Glutamatergic neuron (in vitro differentiated cells): ENCODE measurements at places on chromosomes 6 and 20. TPM values are rescaled to one million over a fixed set of nuclear protein-coding genes. Genes with fewer than 3 reads are reported as not detected.
A peak's percentile ranks its signal among the peaks of the same experiment; 100 is the strongest.

Gene MATN4
- total RNA-seq: not detected

Gene MCCD1
- not detected for total RNA-seq

Gene TAF8
- total RNA-seq: 16.2 TPM

Gene OPRM1
- total RNA-seq: not detected

Gene EEF1A2
- 55.3 TPM for total RNA-seq

Gene DOK5
- total RNA-seq: 30.8 TPM

Gene CRISP3
- not detected for total RNA-seq

DNA sequence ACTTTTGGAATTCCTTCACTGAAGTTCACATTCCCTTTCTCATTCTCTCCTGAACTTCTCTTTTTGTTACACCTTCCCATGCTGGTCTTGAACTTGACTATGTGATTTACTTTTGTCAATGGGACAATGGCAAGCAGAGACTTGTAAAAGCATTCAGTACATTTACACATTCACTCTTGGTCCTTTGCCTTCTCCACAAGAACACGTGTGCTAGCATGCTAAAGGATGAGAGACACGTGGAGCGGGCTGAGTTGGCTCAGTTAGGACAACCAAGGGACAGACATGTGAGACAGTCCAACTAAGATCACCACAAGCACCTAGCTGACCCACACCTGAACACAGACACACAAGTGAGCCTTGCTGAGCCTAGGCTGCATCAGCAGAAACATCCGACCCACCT is 91.3 kb upstream of the PAK5 start:
- no peaks in the 10 kb centered on the region for H3K36me3 ChIP-seq
- DNase-seq: no peak
- no peak overlapping the region for H3K4me3 ChIP-seq
- H3K27me3 ChIP-seq: no peaks in the 10 kb centered on the region
- no peaks in the 10 kb centered on the region for H3K4me1 ChIP-seq

DNA sequence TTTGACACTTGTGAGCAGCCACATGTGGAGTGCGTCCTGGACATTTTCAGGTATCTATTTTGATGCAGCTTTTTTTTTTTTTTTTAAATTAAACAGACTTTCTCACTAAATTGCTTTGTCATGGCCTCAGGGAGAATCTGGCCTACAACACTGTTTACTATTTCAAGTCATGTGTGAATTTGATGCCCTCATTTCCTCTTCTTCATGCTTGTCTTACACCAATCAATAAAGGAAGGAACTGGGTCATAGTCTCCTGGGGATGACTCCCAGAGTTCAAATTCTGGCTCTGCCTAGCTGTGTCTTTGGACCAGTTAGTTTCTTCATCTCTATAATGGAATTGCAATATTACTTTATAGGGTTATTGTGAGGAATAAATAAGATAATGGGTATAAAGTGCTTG is 554.1 kb downstream of the PRKN start:
- no peaks in the 10 kb centered on the region for H3K36me3 ChIP-seq
- no peak for DNase-seq
- H3K27ac ChIP-seq: no peak overlapping the region
- H3K4me3 ChIP-seq: no peak overlapping the region
- H3K27me3 ChIP-seq: no peaks in the 10 kb centered on the region
- no peaks in the 10 kb centered on the region for H3K4me1 ChIP-seq

DNA sequence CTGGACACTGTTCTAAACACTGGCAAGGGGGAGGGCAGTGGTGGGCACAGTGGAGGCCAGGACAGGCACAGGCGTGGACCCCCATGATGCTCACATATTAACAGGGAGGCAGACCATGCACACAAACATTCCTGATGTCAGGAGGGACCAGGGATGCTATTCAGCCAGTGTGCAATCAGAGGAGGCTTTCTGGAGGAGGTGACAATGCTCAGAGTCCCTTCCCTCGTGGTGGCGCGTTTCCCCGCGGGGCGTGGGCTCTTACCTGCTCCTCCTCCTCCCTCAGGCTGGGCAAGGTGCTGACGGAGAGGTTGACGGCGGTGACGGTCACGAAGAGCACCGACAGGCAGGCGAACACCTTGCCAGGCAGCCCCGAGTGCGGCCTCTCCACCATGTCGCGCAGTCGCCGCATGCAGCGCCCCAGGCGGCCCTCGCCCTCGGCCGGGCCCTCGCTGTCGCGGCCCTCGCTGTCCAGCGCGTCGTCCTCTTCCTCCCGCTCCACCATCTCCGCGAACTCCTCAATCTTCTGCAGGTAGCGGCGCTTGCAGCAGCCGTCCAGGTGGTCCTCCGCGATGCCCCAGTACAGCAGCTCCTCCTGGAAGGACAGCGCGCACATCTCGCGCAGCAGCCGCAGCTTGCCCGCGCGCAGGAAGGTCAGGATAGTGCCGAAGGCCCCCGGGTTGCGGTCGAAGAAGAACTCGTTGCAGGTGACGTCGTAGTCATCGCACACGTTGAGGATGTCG is 13.4 kb downstream of the KCNG1 start:
- H3K36me3 ChIP-seq: no peaks in the 10 kb centered on the region
- peaks cover 7% of the 10 kb centered on the region for H3K4me1 ChIP-seq
- no peak overlapping the region for H3K4me3 ChIP-seq
- no peak overlapping the region for H3K27ac ChIP-seq
- H3K27me3 ChIP-seq: peaks cover 4% of the 10 kb centered on the region

DNA sequence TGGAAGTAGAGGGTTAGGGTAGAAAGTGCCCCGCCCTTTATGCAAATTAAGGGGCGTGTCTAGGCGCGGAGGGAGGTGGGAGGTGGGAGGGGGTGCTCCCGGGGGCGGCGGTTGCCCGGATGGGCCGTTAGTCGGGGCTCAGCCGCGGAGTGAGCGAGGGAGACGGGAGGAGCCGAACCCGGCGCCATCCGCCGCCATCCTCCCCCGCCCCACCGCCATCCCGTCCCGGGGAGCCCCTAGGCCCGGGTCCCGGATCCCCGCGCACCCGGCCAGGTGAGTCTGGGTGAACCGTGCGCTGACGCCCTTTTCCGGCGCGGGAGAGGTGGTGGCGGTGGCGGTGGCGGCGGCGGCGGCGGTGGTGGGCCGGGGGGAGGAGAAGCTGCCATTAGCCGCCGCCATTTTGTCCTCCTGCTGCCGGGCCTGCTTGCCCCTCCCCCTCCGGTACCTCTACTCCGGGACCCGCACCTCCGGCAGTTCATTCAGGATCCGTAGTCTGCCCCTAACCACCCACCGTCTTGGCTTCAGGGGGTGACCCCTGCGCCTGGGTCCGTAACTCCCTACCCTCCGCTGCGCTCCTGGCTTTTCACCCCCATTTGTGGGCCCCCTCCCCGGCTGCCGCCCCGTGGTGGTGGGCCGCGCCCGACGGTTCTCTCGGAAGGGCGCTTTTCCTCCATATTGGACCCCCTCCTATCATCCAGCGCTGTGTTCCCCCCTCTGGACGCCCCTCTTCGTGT is at the start of gene PRRC2A:
TSS of gene PRRC2A (plus strand) at position 130 of the 734 bp plus-strand sequence. CDS start 2,075 bp downstream, outside the sequence.
- peaks cover 20% of the 10 kb centered on the region for H3K4me1 ChIP-seq
- H3K36me3 ChIP-seq: peaks cover 4% of the 10 kb centered on the region
- peaks cover 6% of the 10 kb centered on the region for H3K27me3 ChIP-seq
- peak within 1 kb of the TSS; percentile 99 for H3K27ac ChIP-seq

GRCh38 chr6:4364172-4364571 is 228.8 kb upstream of the ECI2 start:
- H3K4me3 ChIP-seq: no peak overlapping the region
- H3K36me3 ChIP-seq: peaks cover 7% of the 10 kb centered on the region
- no peaks in the 10 kb centered on the region for H3K4me1 ChIP-seq
- H3K27ac ChIP-seq: no peak overlapping the region
- no peaks in the 10 kb centered on the region for H3K27me3 ChIP-seq
- DNase-seq: no peak

- no peak for DNase-seq
- H3K4me1 ChIP-seq: peaks cover 4% of the 10 kb centered on the region
- H3K27ac ChIP-seq: no peak overlapping the region
- H3K4me3 ChIP-seq: no peak overlapping the region
- H3K27me3 ChIP-seq: peaks cover under 1% of the 10 kb centered on the region
Observed at GRCh38 chr20:32977281-32978008, 26.8 kb downstream of the SUN5 start.

DNA sequence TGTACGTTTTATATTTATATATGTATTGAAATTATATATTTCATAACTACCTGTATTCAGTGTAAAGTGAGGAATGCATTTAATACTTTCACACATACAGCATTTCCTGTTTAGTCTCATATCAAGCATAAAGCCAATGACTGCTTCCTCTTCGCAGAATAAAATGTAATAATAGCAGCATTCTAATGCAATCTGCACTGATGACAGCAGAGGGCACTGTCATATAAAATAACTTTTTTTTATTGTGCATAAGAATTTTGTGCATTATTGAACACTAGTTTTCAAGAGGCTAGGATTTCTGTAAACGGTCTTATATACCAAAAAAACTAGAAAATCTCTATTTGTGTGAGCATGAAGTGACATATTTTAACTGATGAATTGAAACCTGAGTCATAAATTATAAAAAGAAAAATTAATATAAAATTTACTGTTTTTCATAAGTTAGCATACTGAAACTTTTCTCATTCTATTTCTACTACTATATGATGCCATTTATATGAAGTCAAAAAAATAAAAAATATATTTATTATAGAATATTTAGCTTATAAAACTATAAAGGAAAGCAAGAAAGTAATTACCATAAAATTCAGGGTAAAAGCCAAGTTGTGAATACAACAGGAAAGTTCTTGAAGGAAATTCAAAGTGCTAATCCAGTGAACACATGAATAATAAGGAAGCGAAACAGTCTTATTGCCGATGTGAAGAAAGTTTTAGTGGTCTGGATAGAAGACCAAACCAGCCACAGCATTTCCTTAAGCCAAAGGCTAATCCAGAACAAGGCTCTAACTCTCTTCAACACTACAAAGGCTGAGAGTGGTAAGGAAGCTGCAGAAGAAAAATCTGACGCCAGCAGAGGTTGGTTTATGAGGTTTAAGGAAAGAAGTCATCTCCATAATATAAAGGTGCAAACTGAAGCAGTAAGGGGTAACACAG is 36.3 kb downstream of the RNF146 start:
- H3K36me3 ChIP-seq: peaks cover 7% of the 10 kb centered on the region
- H3K4me1 ChIP-seq: peaks cover 10% of the 10 kb centered on the region
- no peaks in the 10 kb centered on the region for H3K27me3 ChIP-seq
- no peak overlapping the region for H3K4me3 ChIP-seq
- no peak for DNase-seq
- H3K27ac ChIP-seq: no peak overlapping the region

- H3K27ac ChIP-seq: no peak overlapping the region
- no peak for DNase-seq
- no peaks in the 10 kb centered on the region for H3K4me1 ChIP-seq
- peaks cover 11% of the 10 kb centered on the region for H3K36me3 ChIP-seq
- no peaks in the 10 kb centered on the region for H3K27me3 ChIP-seq
Observed at GRCh38 chr20:25629816-25630499, 6.1 kb upstream of the NANP start.

DNA sequence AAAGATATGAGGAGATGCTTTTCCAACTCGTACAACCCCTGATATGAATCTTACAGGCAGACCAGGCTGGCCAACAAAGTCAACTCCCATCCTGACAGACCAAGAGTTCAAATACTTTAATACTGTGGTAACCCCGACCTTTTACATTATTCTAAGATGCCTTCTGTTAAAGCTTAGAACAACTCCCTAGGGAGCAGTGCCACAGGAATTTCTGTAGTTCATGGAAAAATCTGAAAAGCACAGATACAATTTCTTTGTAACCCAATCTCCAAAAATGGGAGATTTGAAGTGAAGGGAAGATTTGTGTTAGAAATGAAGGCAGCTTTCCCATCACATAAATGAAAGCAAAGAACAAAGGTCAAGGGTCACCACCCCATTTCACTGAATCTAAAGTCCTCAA is 151.3 kb upstream of the BEND6 start:
- H3K27me3 ChIP-seq: peaks cover 6% of the 10 kb centered on the region
- H3K4me3 ChIP-seq: peak overlapping the region; percentile 70
- peaks cover 61% of the 10 kb centered on the region for H3K4me1 ChIP-seq
- no peak for DNase-seq
- H3K36me3 ChIP-seq: no peaks in the 10 kb centered on the region
- H3K27ac ChIP-seq: peak overlapping the region; percentile 64

- H3K27ac ChIP-seq: no peak overlapping the region
- no peaks in the 10 kb centered on the region for H3K4me1 ChIP-seq
- H3K4me3 ChIP-seq: no peak overlapping the region
- DNase-seq: no peak
- H3K27me3 ChIP-seq: peaks cover 5% of the 10 kb centered on the region
- no peaks in the 10 kb centered on the region for H3K36me3 ChIP-seq
Observed at GRCh38 chr20:43530321-43531090, 23.0 kb downstream of the L3MBTL1 start.

- H3K4me1 ChIP-seq: peaks cover 8% of the 10 kb centered on the region
- H3K4me3 ChIP-seq: no peak overlapping the region
- H3K36me3 ChIP-seq: no peaks in the 10 kb centered on the region
- no peaks in the 10 kb centered on the region for H3K27me3 ChIP-seq
- DNase-seq: no peak
Observed at GRCh38 chr6:163460307-163460782, 45.8 kb downstream of the QKI start.
